ENCODE measurements at places on chromosomes 3 and 15. TPM values are rescaled to one million over a fixed set of nuclear protein-coding genes. Genes with fewer than 3 reads are reported as not detected.

DNA sequence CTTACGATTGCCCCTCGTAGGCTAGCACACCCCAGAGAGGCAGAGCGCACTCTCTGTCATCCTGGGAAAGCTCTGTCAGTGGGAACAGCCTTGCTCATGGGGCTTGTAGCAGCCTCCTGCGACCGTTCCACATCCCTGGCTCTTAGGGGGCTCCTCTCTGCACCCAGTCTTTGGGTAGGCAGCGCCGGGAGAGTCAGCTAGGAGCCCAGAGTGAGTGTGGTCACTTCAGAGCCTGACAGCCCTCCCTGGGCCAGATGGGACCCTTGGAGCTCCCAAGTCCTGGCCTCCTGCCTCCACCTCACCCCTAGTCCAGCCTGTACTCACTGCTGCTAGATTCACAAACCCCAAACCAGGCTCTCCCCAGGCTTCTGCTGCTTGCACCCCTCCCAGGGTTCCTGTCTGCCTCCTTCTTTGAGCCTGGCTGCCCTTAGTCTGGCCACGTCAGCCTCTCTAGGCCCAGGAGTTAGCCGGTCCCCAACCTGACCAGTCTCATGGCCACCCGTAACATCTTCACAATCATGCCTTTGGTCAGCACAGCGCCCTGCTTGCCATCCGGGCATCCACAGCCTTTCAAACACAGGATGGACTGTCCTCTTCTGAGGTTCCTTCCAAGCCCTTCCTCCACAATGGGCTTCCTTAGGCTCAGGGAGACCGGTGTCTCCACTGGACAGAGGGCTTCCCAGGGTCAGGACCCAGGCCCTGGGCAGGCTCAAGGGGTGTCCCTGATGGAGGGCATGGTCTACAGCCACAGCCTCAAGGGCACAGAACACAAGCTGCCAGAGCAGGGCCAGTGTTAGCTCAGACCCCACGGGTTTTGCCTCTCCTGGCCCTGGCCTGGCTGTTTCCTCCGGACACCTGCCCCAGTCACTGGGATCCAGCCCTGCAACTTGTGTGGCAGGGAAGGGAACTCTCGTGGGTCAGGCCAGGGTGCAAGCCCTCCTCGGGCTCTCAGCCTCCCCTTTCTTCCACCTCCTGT is 4.6 kb downstream of the ACSBG1 start:
- no peak overlapping the region for H3K4me3 ChIP-seq
- H3K4me1 ChIP-seq = no peaks in the 10 kb centered on the region
- H3K36me3 ChIP-seq = no peaks in the 10 kb centered on the region
- no peak for DNase-seq
- no peak overlapping the region for H3K27ac ChIP-seq

Gene DNAH12
- 0.13 TPM for total RNA-seq

GRCh38 chr15:41341519-41341918 is 8.8 kb downstream of the NUSAP1 start:
- no peaks in the 10 kb centered on the region for H3K36me3 ChIP-seq
- no peak overlapping the region for H3K27ac ChIP-seq
- H3K4me1 ChIP-seq = no peaks in the 10 kb centered on the region
- H3K27me3 ChIP-seq = no peaks in the 10 kb centered on the region
- no peak overlapping the region for H3K4me3 ChIP-seq
- DNase-seq = no peak

DNA sequence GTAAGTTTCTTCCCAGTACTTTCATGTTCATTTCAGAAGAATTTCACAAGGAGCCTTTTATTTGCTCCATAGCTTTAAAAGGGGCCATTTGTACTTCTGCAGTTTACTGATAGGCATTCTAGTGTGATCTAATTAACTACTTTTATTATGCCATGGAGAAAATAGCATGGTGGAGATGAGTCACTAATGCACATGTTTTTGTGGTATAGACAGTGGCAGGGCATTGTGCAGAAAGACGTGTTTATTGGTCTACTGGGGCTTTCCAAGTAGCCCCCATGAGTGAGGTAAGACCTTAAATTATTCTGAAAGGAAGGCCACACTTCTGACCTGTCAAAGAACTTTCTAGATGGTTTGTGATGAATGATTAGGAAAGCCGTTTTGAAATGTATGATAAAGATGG is 810.0 kb upstream of the NR2F2 start:
- no peaks in the 10 kb centered on the region for H3K4me1 ChIP-seq
- no peak for DNase-seq
- H3K4me3 ChIP-seq = no peak overlapping the region
- no peaks in the 10 kb centered on the region for H3K36me3 ChIP-seq

DNA sequence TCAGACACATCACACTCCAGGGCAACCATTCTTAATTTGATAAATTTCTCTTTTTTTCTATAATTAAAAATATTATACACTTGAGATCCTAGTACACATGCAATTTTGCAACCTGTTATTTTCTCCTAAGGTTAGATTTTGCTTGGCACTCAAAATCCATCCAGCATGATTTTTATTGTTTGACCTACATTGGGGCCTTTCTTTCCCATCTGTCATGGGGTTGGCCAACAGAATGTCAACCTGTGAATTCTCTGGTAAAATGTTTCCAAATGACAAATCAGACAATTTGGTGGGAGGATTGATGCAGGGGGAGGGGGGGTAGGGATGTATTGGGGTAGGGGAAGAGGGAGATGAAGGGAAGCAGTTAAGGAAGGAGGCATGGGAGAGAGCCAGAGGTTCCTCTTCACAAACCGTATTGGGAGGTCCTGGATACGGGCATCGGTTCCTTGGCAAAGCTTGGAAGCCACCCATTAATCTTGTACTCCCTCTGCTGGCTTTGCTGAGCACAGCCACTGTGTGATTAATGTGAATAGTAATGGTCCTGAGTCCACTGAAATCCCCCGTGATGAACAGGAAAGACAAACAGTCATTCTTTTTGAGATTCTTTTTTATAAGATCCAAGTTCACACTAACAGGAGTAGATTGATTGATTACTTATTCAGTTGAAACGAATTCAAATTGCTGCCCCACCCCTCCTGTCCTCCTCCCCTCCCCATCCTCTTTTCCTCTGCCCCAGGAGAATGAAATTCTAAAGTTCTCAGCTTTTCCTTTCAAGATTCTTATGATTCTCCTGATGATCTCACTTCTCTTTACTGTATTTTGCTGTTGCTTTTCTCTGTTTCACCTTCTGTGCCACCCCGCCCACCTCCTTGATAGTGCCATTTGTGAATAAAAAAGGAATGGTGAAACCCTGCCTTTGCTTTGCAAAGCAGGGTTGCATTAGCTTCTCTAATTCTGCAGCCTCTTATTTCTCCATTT is 82.2 kb upstream of the SLC25A26 start:
- no peak for DNase-seq
- no peaks in the 10 kb centered on the region for H3K4me1 ChIP-seq
- H3K36me3 ChIP-seq = no peaks in the 10 kb centered on the region
- no peak overlapping the region for H3K27ac ChIP-seq
- no peaks in the 10 kb centered on the region for H3K27me3 ChIP-seq

DNA sequence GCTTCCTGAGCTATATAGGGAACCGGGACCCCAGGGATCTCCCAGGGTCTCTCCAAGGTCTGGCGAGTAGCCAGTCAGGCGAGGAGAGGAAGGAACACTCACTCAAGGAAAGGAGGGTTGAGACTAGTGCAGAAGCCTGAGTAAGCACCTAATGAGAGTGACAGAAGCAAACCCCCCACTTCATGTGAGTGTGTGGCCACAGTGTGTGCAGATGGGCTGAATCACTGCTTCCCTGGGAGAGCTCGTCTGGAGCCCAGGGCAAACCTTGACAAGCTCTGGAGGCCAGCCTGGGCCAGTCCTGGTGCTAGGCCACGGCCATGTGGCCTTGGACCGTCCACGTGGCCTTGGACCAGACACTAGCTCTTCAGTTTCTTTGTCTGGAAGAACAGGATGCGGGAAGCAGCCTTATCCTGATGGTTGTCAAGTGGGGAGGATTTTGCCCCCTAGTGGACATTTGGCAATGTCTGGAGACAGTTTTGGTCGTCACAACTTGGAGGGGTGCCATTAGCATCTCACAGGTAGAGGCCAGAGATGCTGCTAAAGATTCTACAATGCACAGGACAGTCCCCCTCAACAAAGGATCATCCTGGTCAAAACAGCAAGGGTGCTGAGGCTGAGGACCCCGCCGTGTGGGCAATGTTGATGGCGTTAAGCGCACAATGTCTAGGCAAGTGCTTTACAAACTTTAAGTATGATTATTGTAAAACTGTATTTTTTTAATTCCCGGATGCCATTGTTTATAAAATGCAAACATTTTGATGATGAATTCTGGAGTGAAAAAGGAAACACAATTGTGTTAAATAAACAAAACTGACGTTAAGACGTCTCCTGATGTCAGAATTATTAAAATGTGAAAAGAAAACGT is 34.8 kb upstream of the CTSH start:
- peak; percentile 21 for DNase-seq
- H3K4me3 ChIP-seq = no peak overlapping the region
- no peaks in the 10 kb centered on the region for H3K4me1 ChIP-seq
- no peak overlapping the region for H3K27ac ChIP-seq
- H3K27me3 ChIP-seq = no peaks in the 10 kb centered on the region
- H3K36me3 ChIP-seq = no peaks in the 10 kb centered on the region

DNA sequence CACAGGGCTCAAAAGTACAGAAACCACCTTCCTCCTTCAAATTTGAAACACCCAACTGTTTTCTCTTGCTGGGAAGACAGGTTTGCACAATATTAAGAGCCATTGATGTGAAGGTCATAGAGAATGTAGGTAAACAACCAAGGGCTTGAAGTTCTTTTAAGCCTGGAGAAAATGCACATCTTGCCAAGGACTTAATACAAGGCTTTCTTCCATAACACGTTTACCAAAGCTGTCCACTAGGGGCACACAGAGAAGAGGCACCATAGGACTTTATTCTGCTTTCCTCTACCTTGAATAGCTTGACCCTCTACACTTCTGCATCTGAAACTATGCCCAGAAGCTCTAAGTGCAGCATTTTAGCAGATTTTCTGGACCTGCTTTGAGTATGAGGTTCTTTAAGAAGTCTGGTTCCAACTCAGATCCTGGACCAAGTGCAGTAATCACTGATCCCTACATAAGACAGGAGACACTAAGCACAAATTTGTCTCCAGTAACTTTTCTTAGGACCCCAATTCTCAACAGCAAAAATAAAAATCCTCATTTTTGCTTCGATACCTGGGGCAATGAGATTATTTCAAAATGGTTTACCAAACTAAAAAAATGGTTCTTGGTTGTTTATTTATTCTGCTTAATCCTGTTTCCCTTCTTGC is 138.0 kb downstream of the FBN1 start:
- H3K27ac ChIP-seq = no peak overlapping the region
- no peaks in the 10 kb centered on the region for H3K27me3 ChIP-seq
- no peak overlapping the region for H3K4me3 ChIP-seq
- H3K36me3 ChIP-seq = no peaks in the 10 kb centered on the region
- DNase-seq = no peak

Gene ACTC1
- total RNA-seq = not detected

DNA sequence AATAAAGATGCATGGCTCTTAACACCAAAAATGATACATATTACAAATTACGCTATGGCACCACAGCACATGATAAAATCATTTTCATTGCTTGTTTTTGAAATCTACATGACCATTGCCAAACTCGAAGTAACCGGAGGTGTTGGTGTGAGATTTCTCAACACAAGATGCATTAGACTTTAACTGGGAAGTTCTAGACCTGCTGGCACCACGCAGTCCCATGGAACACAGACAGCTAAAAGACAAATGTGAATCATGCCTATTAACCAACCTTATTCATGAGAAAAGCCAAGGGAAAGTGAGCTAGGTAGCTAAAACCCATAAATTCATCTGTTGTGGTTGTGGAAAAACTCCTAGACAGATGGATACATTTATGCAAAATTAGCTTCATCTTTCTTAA is 595.4 kb downstream of the FOXP1 start:
- peaks cover 56% of the 10 kb centered on the region for H3K4me1 ChIP-seq
- H3K4me3 ChIP-seq = no peak overlapping the region
- DNase-seq = no peak
- H3K27ac ChIP-seq = no peak overlapping the region

Gene LRRC2
- total RNA-seq = 0.04 TPM

DNA sequence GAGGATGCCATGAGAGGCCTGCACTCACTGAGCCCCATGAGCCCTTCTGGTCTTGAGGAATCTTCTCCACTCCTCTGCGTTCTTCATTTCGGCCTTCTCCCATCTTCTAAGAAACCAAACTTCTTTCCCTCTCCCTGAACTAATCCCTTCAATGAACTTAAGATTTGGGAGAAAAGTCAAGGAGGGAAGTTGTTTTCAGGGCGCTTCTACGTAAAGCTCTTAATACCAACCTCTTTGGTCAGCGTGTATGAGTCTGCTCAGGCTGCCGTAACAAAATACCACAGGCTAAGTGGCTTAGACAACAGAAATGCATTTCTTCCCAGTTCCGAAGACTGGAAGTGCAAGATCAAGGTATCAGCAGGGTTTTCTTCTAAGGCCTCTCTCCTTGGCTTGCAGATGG is 13.8 kb upstream of the PSMD6 start:
- H3K27ac ChIP-seq = no peak overlapping the region
- no peaks in the 10 kb centered on the region for H3K36me3 ChIP-seq
- no peaks in the 10 kb centered on the region for H3K4me1 ChIP-seq
- H3K27me3 ChIP-seq = no peaks in the 10 kb centered on the region

DNA sequence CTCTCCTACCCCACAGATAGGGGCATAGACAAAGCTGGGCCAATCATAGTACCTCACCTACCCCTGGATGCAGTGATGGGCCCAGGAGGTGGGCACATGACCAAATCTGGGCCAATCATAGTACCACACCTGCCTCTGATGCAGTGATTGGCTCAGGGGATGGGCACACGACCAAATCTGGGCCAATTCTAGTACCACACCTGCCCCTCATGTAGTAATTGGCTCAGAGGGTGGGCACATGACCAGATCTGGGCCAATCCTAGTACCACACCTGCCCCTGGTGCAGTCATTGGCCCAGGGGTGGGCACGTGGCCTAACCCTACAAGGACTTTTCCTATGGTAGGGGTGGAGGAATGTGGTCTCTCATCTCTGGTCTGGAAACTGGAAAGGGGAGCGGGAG is 56.9 kb upstream of the MEF2A start:
- H3K4me3 ChIP-seq = no peak overlapping the region
- H3K27ac ChIP-seq = no peak overlapping the region
- H3K4me1 ChIP-seq = no peaks in the 10 kb centered on the region

- peaks cover 34% of the 10 kb centered on the region for H3K4me1 ChIP-seq
- H3K27ac ChIP-seq = peak overlapping the region; percentile 13
- H3K36me3 ChIP-seq = no peaks in the 10 kb centered on the region
- no peaks in the 10 kb centered on the region for H3K27me3 ChIP-seq
- DNase-seq = no peak
Observed at GRCh38 chr3:69200384-69201068, 78.1 kb upstream of the LMOD3 start.

DNA sequence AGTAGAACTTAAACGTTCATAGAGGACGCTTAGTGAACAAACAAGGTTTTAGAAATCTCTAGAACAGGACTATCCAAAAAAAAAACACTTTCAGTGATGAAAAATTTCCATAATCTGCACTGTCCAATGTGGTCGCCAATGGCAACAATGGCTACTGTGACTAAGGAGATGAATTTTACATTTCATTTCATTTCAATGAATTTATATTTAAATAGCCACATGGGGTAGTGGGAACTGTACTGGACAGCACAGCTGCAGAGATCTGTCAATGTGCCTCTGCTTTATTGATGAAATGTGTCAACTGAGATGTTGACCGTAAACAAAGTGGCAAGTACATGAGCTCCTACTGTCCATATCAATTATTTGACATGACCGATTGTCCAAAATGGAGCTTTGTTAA is 222.5 kb downstream of the MAGI1 start:
- no peaks in the 10 kb centered on the region for H3K27me3 ChIP-seq
- no peak overlapping the region for H3K27ac ChIP-seq
- H3K36me3 ChIP-seq = no peaks in the 10 kb centered on the region
- no peaks in the 10 kb centered on the region for H3K4me1 ChIP-seq
- DNase-seq = no peak
- no peak overlapping the region for H3K4me3 ChIP-seq

All from CD8-positive, alpha-beta memory T cell (primary cell).